Activated gamma-delta T cell treated with Interleukin-2 at 50 U/mL for 16 hours (primary cell): ENCODE measurements at places on chromosomes 2 and 18.
A peak's percentile ranks its signal among the peaks of the same experiment; 100 is the strongest.

GRCh38 chr2:45072862-45073237 lies 63.6 kb upstream of the SIX2 start:
- no peak for DNase-seq

DNA sequence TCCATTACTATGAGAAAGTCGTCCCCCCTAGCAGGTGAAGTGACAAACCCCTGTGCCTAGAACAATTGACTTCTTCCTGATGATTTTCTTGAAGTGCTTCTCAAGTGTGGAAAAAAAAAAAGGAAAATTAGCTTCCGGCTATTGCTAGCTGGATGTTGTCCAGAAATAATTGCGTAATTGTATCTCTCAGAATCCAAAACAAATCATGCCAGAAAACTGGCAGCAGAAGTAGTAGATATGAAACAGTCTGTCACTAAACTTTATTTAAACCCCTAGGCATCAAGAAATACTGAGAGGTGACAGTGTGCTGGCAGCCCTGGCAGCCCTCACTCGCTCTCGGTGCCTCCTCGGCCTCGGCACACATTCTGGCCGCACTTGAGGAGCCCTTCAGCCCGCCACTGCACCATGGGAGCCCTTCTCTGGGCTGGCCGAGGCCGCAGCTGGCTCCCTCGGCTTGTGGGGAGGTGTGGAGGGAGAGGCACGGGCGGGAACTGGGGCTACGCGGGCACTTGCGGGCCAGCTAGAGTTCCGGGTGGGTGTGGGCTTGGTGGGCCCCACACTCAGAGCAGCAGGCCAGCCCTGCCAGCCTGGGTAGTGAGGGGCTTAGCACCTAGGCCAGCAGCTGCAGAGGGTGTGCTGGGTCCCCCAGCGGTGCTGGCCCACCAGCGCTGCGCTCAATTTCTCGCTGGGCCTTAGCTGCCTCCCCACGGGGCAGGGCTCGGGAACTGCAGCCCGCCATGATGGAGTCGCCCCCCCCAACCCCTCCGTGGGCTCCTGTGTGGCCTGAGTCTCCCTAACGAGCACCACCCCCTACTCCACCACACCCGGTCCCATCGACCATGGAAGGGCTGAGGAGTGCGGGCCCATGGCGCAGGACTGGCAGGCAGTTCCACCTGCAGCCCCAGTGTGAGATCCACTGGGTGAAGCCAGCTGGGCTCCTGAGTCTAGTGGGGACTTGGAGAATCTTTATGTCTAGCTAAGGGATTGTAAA lies 80.5 kb upstream of the ABCA12 start:
- no peak for DNase-seq

GRCh38 chr2:48454504-48454903 lies 75.5 kb upstream of the STON1 start:
- DNase-seq: no peak

GRCh38 chr18:51037230-51037629 lies 7.2 kb downstream of the SMAD4 start:
- no peak for DNase-seq

DNA sequence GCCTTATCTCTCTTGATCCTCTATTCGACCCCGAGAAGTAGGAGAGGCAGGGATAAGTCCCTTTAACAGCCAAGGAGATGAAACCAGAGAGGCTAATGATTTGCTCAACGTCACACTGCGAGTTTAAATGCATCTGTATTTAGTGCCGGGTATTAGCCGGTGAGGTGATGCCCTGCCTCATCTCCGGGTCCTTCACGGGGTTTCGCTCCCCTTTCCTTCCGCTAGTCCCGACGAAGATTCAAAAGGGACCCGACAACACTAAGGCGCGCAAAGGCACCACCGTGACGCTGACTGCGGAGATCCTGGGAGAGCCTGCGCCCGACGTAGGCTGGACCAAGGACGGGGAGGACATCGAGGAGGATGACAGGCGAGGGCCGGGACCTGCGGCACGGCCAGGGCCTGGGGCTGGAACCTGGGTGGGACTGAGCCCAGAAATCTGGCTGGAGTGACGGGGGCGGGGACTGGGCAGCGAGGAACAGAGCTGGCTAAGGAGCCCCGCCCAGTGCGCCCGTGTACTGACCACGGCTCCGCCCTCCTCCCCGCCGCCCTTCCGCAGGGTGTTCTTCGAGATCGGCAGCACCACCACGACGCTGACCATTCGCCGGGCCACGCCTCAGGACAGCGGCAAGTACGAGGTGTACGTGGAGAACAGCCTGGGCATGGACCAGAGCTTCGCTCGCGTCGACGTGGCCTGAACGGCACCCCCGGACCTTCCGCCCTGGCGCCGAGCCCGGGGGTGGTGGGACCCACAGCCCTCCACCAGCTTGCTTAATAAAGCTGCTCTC lies 1.0 kb upstream of the GMPPA start:
- DNase-seq: no peak

- DNase-seq: no peak
Measured at GRCh38 chr2:237473878-237474441, 13.1 kb upstream of the MLPH start.

DNA sequence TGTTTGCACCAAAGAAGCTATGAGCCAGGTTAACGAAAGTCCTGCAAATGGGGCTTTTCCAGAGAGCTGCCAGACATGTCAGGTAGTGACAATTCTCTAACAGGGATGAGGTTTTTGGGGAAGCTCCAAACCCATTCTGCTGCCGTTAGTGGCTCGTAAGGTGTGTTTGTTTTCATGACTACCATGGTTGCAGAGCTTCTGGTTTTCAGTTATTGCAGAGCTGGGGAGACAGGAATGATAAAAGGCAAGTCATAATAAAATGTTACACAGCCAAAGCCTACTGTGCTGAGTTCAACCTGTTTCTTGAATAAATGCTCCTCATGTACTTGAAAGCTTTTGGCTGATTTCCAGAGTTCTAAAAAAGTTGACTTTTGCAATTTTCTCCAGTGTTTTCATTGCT lies 209.2 kb upstream of the STK17B start:
- DNase-seq: no peak

DNA sequence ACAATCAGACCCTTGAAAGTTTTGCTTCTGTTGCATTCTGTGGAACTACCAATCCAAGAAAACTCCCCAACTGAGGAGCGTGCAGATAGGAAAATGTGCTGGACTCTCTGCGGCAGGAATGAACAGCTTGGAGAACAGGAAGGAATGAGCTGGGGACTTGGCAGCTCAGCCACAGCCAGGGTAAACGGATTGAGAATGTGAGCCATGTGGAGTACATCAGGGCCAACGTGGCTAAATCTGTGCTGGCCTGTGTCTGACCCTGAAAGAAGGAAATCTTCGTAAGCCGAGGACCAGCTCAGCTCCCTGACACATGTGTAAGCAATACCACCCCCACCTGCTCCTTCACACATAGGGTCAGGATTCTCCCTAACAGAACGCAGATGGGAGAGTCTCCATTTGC lies 1023.7 kb downstream of the BCL11A start:
- DNase-seq: no peak

GRCh38 chr2:231169488-231169887 lies 28.9 kb upstream of the ARMC9 start:
- no peak for DNase-seq

DNA sequence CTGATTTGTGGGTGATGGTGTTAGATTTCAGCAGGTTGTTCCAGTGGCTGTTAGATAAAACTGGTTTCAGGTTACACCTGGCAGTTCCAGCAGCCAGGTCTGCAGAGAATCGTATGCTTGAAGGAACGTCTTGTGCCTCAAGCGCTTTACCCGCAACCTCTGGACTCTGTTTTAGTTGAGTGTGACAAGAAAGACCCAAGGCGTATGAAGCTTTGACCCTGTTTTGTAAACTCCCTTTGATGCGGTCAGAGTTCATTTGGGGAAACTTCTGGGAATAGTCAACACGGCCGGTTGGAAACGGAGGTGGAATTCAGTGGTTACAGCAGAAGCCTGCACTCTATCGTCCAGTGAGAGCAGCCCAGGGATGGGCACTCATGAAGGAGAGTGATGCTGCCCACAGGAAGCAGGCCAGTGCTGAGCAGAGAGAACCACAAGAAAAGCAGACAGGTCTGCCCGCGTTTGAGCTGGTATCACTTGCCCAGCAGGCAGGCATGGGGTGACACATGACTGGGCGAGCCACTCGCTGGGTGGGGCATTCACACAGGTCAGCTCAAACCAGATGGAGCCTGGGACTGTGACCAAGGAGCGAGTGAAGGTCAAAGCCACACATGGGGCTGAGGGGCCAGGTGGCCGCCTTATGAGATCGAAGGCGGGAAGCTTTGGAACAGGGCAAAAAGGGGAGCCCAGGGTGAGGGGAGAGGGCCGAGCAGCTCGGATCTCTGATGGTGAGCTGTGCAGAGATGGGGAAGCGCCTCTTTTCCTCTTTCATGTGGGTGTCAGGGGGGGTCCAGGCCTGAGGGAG lies 99.6 kb upstream of the MBOAT2 start:
- DNase-seq: no peak

DNA sequence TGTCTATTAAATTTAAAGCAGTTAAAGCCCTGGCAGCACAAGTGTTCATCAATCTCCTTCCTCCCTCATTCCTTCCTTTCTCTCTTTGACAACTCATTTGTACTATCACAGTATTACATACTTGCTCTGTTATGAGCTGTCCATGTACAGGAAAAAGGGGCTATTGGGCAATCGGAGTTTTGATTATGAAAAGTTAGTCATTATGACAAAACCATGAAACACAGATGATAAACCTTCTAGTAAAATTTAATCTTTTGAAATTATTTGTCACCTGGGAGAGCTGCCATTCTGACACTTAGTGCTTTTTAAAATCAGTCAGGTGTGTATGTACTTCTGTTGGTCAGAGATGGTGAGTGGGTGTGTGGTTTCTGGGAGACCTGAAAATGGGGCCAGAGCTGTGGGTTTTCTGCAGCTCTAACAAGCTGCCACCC lies 39.4 kb downstream of the MAP4K4 start:
- DNase-seq: no peak

DNA sequence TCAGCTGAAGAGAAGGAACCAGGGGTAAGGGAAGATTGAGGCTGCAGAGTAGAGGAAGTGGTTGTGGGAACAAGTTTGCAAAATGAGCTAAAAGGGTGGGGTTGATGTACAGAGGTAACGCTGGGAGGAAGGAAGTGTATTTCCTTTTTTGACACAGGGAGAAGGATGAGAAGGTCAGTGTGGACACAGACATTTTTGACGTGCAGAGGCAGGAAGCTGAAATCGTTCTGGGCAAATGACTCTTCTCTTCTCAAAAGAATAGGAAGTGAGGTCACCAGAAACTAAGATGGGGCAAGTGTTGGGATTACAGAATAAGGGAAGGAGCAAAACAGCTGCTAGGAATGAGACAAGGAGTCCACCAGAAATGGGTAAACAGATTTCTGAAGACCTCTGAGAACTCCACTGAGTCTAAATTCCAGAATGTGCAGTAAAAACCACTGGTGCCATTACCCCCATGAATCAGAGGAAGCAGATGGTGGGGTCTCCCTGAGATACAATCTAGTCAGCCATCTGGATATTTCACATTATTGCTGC lies 20.0 kb upstream of the RNF149 start:
- peak; percentile 21 for DNase-seq

- no peak for DNase-seq
Measured at GRCh38 chr18:51235009-51235789, 37.7 kb upstream of the MEX3C start.

DNA sequence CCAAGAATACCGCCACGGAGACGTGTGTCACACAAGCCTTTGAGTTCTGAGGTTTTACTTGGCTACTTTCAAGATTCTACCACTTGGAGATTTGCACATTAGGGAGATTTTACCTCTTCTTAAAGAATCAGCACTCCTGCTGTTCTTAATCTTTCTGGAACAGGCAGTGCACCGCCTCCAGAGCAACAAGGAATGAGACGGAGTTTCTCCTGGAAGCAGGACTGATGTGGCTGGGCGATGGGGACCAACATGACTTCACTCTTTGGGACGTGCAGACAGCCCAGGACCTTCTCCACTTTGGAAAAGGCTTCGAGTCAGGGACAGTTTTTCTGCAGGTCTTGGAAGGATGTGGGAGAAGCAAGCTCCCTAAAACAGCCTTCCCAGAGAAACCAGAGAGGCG lies 255.2 kb downstream of the HDAC4 start:
- DNase-seq: no peak

GRCh38 chr2:31811482-31811881 lies 199.3 kb downstream of the MEMO1 start:
- no peak for DNase-seq

DNA sequence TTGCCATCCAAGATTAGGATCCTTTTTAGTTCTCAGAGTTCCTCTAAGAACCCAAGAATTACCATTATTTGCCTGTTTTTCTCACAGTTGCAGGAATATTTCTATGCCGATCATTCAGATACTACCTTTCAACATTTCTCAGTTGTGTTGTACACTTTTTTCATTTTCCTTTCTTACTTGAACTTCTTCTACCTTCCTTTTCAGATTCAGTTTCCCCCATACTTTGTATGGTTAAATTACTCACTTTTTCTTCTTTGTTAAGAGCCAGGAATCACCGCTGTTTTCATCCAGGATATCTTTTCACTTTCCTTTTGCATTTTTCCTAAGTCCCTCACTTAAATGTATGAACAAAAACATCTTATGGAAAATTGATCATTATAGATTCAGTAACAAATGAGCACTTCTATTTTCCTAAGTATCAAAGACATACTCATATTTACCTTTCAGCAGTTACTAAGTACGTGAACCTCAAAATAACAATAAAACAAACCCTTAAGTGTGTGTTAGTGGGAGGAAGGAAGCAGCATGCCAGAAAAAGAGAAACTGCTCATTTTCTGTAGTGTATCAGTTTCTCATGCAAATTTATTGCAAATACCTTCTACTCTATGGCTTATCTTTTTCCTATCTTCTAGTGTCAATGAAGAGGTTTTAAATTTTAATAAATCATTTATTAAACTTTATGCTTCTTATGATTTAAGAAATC lies 64.3 kb upstream of the STAT1 start:
- DNase-seq: no peak

DNA sequence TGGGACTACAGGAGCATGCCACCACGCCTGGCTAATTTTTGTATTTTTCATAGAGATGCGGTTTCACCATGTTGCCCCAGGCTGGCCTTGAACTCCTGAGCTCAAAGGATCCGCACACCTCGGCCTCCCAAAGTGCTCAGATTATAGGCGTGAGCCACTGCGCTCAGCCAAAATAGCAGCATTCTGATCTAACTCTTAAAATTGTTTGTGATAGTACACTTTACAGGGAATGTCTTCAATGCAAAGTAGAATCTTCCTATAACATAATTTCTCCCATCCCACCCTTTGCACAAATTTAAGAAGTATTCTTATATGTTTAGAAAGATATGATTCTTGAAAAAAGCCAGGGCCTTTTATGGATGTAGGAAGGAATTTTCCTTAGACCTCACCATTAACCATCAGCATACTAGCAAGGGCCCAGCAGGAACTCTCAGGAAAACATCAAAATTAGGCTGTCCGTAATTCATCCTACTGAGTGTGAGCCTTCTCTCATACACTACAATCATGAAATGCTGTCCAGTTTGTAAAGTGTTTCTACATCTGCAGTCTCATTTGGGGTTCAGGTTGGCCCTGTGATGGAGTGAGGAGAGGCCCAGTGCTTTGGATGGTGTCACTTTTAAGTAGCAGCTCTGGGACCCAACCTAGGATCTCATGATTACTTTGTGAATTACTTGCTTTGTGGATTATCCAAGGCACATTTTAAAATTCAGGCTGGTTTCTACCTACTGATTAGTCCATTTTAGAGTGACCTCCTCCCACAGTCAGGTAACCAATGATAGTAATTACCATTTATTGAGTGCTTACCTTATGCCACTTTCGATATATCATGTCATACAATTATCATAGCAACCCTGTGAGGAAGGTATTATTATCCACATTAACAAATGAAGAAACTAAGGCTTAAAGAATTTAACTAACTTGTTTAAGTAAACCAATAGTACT lies 37.5 kb upstream of the DLX1 start:
- DNase-seq: no peak

- no peak for DNase-seq
Measured at GRCh38 chr2:230346921-230347533, 20.0 kb downstream of the SP140L start.
